ELF-1 (cell line): ENCODE measurements at places on chromosomes 2 and 18.

GRCh38 chr2:183250472-183250871, 126.2 kb downstream of the NUP35 start:
- DNase-seq: no peak

DNA sequence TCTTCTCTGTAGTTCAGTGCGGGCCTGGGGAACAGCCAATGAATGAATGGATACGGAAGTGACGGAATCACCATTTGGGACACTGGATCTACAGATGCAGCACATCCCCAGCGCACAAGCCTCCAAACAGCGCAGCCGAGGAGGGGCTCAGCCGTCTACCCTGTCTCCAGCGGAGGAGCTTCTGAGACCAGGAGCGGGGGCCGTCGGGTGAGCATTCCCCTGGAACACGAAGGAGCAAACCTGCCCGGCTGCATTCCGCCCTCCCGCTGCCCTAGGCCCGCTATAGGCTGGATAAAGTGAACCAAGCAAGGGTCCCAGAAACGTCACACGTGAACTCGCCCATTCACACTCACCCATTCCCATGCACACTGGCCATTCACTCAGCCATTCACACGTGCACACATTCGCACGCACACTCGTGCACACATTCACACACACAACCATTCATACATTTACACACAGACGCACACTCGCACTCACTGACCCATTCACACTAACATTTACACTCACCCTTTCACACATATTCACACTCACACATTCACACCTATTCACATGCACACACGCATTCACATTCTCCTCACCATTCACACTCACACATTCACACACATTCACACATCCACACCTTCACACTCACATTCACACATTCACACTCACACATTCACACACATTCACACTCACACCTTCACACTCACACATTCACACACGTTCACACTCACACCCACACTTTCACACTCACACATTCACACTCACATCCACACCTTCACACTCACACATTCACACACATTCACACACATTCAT, 63.4 kb downstream of the BIN1 start:
- peak; percentile 78 for DNase-seq

DNA sequence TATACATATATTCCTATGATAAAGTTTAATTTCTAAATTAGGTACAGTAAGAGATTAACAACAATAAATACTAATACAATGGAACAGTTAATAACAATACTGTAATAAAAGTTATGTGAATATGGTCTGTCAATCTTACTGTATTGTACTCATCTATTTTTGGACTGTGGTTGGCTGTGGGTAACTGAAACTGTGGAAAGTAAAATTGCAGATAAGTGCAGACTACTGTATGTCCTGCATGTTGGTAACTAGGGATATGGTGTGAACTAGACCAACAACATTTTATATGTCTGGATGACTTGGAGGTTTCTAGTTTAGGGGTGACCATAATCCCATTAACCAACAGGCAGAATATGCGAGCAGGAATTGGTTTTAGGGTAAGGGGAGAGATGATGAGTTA, 23.3 kb downstream of the PHLPP1 start:
- DNase-seq: no peak

DNA sequence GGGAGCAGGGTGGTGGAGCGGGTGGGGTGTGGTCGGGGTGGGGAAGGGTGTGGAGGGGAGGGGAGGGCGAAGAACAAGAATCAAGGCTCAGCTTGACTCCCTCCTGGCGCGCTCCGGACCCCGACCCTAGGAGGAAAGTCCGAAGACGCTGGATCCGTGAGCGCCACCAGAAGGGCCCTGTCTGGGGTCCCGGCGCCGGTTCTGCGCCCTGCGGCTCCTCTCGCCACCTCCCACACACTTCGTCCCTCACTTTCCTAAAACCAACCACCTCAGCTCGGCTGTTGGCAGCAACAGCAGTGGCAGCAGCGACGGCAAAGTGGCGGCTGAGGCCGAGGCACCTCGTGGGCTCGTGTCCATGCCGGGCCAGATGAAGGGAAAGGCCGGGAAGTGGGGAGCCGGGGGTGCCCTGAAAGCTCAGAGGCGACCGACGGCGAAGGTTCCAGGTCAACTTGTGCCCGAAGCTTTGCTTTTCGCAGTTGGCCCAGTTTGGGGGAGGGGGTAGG, 2.1 kb downstream of the KLHL14 start:
- DNase-seq: no peak

- DNase-seq: no peak
Measured at GRCh38 chr18:36314098-36314497, 16.6 kb downstream of the FHOD3 start.

- DNase-seq: no peak
Measured at GRCh38 chr2:119219873-119220272, 3.8 kb upstream of the STEAP3 start.

DNA sequence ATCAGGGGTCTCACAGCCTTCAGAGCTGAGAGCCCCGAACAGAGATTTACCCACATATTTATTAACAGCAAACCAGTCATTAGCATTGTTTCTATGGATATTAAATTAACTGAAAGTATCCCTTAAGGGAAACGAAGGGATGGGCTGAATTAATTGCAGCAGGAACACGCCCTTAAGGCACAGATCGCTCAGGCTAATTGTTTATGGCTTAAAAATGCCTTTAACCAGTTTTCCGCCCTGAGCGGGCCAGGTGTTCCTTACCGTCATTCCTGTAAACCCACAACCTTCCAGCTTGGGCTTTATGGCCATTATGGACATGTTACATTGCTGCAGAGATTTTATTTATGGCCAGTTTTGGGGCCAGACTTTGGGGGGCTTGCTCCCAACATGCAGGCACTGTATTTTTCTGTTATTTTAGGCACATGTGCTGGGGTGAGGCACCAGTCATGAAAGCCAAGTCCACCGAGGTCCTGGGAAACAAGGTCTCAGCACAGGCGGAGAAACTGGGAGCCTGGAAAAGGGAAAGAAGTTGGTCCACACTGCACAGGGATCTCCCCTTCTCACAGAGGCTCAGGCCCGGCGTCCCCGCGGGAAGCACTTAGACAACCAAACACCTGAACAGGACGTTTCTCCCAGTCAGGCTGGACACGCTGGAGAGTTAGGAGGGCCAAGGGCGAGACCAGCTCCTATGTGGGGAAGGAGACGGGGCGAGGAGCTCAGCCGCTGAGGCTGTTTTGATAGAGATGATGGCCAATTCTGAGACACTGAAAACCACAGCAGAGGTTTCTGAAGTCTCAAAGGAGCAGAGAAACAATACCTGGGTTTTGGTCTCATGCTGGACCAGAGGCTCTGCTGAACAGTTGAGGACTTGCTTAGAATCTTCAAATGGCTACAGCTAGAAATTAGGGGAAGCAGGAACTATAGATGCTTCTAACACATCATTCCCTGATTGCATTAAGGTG, 86.7 kb downstream of the TMEM18 start:
- DNase-seq: peak; percentile 53

DNA sequence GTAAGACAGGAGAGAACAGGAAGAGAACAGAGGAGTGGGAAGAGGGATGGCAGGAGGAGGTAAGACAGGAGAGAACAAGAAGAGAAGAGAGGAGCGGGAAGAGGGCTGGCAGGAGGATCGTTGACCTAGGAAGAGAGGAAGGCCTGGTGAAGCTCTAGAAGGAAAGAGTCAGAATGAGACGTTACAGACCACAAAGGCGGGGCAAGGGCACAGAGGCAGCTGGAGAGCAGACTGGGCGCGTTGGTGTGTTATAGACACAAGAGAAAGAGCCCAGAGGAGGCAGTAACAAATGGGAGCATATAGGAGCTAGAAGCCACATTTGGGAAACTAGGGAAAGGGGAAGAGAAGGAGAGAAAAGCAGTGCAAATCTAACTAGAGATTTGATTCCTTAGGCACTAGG, 26.6 kb downstream of the PTRHD1 start:
- DNase-seq: no peak

- DNase-seq: no peak
Measured at GRCh38 chr2:223697892-223698645, 95.9 kb upstream of the SCG2 start.

DNA sequence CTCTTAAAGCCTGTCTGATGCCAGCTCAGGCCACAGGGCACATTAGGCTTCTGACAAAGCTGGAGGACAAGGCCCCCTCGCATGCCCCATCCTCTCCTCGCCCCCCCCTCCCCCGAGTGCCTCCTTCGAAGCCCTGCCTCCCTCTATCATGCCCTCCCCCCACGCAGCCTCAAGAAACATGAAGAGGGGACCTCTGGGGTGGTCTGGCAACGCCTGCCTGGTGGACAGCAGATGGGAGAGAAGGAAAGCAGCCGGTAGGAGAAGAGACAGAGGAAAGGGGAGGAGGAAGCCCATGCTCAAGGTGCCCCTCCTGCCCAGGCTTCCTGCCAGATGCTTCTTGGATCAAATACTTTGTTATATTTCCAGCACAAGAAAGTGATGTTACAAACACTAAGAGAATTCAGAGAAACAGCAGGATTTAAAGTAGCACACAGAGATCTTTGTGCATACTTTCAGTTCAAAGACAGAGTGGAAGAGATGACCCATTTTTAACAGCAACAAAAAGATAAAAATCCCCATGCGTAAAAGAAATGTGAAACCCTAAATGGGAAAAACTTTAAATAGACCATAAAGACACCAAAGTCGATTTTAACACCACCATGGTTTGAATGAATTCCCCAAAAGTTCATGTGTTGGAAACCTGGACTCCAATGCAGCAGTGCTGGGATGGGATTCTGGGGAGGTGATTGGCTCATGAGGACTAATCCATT, 19.0 kb downstream of the BOK start:
- DNase-seq: no peak

- DNase-seq: no peak
Measured at GRCh38 chr2:75600461-75601011, 39.8 kb upstream of the EVA1A start.

DNA sequence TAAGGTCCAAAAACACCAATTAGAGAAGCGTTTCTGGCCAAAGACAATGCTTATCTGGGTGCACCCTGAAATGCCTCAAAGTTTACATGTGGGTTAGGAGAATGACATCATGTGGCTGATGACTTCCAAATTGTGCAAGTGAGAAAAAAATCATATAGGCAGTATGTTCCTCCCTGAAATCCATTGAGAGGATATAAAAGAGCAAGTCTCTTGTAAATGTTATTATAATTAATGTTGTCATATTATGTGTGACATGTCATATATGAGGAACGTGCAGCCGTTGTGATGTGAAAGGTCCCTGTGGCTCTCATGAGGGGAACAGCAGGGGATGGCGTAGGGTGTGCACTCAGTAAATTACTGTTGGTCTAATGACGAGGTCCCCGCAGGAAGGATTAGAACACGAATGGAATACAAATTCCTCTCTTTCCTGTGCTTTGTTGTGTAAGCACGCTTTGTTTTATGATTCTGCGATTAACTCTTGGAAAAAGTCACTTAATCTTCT, 290.8 kb downstream of the PRKCE start:
- DNase-seq: no peak

DNA sequence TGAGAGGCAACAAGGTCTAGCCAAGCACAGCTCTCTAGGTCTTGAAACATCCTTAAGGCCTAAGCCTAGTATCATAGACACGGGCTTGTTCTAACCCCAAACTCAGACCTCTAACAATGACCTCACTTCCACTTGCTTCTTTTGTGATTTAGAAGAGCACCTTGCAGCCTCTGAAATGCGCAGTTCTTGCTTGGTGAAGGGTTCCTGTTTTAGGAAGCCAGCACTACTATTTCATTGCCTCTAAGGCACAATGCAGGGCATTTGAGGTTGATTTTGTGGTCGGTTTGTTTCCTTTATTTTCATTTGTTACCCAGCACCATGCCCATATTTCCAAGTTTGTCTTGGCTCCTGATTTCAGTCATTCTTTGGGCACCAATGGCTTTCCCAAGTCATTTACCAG, 117.0 kb upstream of the CYP1B1 start:
- no peak for DNase-seq

DNA sequence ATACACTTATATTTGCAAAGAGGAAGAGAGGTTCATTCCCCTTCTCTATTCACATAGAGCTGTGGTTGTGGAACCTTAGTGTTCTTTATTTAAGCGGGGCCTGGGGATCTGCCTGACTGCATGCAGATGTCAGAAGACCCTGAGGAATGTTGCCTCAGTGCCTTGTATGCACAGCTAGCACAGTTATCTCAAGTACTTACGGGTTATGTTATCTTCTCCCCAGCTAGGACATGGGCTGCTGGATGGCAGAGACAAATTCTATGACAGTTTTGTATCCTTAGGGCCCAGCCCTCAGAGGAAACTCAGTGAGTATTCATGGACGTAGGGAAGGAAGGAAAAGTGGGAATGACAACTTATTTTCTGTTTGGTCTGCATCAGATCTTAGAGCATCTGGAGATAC, 37.7 kb upstream of the RTN4 start:
- DNase-seq: no peak

- DNase-seq: peak; percentile 83
Measured at GRCh38 chr2:27308359-27308881, at the start of gene UCN. UCN (minus strand) TSS chr2:27308445; CDS start chr2:27307895, 550 bp downstream.

DNA sequence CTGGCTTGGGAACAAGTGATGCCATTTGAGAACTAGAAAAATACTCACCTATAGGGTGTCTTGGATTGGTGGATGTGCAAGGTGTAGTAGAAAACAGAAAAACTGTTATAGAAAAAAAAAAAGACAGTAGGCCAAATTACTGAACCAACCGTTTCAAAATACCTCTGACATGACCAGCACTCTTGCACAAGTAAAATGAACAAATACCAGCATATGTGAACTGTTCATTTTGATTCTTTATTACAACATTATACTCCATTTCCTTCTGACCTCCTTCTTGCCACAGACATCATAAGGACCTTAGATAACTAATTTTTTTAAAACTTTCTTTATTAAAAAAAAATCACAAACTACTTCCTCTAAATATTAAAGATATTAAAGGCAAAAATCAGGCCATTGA, 125.5 kb downstream of the ATAD2B start:
- no peak for DNase-seq

DNA sequence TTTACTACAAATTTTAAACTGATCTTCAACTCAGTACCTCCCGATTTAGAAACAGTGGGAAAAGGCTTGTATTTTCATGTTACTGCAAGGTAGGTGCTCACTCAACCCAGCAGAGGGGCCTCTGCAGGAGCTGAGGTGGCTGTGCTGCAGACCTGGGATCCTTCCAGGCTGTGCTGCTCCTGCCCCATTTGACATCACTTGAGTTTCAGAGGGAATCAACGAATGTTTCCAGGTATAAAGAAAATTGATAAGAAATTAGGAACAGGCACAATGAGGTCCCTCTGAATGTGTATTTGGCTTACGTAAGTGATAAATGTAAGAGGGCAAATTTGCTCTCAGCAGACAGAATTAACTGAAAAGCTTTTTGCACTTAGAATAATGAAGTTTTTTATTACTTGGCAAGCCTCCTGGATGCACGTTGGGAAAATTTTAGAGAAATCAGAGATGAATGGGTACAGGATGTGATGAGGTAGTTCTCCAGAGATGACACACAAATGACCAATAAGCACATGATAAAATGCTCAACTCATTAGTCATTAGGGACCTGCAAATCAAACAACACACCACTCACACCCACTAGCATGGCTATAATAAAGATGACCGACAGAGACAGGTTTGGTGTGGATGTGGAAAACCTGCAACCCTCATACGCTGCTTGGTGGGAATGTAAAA, 114.0 kb downstream of the NOL10 start:
- no peak for DNase-seq

DNA sequence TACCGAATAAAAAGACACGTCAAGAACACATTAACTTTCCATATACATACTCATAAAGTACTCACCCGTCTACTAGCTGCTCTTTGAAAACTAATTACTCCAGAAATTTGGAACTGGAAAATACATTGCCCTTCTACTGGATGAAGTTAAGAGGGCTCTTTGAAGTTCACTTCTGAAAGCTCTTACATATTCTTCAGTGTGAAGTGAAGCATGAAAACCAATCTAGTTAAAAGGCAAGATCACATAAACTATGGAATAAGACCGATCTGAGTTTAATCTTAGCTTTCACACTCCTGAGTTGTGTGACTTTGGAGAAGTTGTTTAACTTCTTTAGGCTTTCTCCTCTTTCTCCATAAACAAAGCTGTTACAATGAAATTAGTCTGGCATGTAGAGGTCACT, 38.5 kb downstream of the REV1 start:
- DNase-seq: no peak
